IMR-90 (cell line): ENCODE measurements at places on chromosomes 16 and 17. TPM values are rescaled to one million over a fixed set of nuclear protein-coding genes. Genes with fewer than 3 reads are reported as not detected.

The CLEC18A gene
- total RNA-seq = under 0.01 TPM in 1 of 2 replicates, not detected in the other

The SMIM36 gene
- not detected in 2 replicates for total RNA-seq

The METTL23 gene
- total RNA-seq = 18.8 and 19.7 TPM in 2 replicates

The TNRC6A gene
- total RNA-seq = 32.4 and 36.9 TPM in 2 replicates

The PLCG2 gene
- 0.18 and 0.28 TPM in 2 replicates for total RNA-seq

The CLEC18B gene
- not detected in 2 replicates for total RNA-seq

The MMP25 gene
- total RNA-seq = not detected in 2 replicates

The C16orf54 gene
- total RNA-seq = not detected in 2 replicates

The SMIM22 gene
- total RNA-seq = not detected in 2 replicates

The MYCBPAP gene
- total RNA-seq = under 0.01 and 0.18 TPM in 2 replicates

The CDH8 gene
- not detected in 2 replicates for total RNA-seq

The CES3 gene
- total RNA-seq = under 0.01 TPM in 1 of 2 replicates, not detected in the other

The RPS15A gene
- 2,973 and 4,619 TPM in 2 replicates for total RNA-seq

The ANKFN1 gene
- total RNA-seq = under 0.01 TPM in 1 of 2 replicates, not detected in the other

The RIPOR1 gene
- 9.5 and 15.8 TPM in 2 replicates for total RNA-seq

DNA sequence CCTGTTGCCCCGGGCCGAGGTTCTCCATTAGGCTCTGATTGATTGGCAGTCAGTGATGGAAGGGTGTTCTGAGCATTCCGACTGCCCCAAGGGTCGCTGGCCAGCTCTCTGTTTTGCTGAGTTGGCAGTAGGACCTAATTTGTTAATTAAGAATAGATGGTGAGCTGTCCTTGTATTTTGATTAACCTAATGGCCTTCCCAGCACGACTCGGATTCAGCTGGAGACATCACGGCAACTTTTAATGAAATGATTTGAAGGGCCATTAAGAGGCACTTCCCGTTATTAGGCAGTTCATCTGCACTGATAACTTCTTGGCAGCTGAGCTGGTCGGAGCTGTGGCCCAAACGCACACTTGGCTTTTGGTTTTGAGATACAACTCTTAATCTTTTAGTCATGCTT, 74.2 kb downstream of the HAPSTR1 start:
- no peak for DNase-seq

GRCh38 chr17:28053725-28054124, 11.2 kb downstream of the NLK start:
- no peak for DNase-seq

GRCh38 chr16:69613378-69614154, 47.8 kb downstream of the NFAT5 start:
- DNase-seq = peak; percentile 56

- DNase-seq = no peak
Observed at GRCh38 chr17:46950997-46951621, 27.9 kb downstream of the RPRML start.

- DNase-seq = no peak
Observed at GRCh38 chr16:49455181-49455990, 81.8 kb downstream of the C16orf78 start.

GRCh38 chr16:3054965-3055733, 8.8 kb downstream of the MMP25 start:
- no peak for DNase-seq

- no peak for DNase-seq
Observed at GRCh38 chr16:17160920-17161431, 309.8 kb downstream of the XYLT1 start.

GRCh38 chr17:80429356-80430275, 14.6 kb downstream of the ENDOV start:
- no peak for DNase-seq

GRCh38 chr16:24769806-24770205, 40.4 kb downstream of the TNRC6A start:
- DNase-seq = peak; percentile 73

GRCh38 chr17:62700964-62701705, 73.7 kb downstream of the MRC2 start:
- no peak for DNase-seq

- DNase-seq = no peak
Observed at GRCh38 chr17:39820541-39820940, 43.6 kb downstream of the IKZF3 start.

GRCh38 chr16:83245061-83245460, 562.7 kb upstream of the HSBP1 start:
- DNase-seq = peak; percentile 36

DNA sequence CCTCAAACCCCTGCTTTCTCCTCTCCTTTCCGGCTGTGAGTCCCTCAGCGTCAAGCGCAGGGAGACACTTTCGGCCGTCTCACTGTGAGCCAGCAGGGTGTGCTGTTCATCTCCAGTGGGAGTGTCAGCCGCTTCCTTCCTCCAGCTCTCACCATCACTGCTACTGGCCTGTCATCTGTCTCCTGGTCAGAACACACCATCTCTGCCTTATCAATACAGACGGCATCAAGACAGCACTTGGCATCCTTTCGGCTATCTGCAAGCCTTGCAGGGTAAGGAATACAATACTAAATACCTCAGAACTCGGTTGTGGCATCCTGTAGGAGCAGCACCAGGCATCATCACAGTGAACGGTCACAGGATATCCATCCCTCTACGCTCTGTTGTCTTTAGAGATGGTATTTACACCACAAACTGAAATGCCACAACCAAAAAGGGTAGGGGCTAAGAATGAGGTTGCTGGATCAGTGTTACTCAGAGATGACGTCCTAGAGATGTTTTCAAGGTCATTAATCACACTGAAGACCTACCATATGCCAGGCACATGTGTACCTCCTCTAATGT, 20.7 kb upstream of the CMTM4 start:
- peak; percentile 88 for DNase-seq

- no peak for DNase-seq
Observed at GRCh38 chr17:14748036-14748710, 447.3 kb downstream of the HS3ST3B1 start.

- DNase-seq = no peak
Observed at GRCh38 chr16:66220702-66221101, 145.8 kb upstream of the CDH5 start.

- DNase-seq = no peak
Observed at GRCh38 chr16:30633526-30633925, 17.2 kb upstream of the PRR14 start.

DNA sequence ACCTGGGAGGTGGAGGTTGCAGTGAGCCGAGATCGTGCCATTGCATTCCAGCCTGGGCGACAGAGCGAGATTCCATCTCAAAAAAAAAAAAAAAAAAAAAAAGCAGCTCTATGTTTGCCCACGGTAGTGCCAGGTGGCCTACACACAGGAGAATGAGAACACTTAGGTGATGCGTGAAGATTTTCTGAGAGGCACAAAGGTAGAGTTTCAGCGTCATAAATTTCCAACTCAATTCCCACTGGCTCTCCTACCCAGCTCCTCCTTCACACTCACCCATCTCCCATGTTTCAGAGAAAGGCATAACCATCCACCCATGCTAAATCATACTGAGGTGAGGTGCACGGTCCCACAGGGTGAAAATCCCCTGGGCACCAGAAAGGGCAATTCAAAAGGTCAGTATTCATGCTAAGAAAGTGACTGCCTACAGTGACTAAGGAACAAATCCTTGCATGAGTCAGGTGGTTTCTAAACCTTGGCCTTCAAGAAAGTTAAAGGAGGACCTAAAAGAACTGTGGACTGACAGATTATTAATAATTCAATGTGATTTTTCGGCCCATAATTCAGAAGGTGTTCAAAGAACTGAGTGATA, 4.8 kb downstream of the DCAKD start:
- peak; percentile 51 for DNase-seq

DNA sequence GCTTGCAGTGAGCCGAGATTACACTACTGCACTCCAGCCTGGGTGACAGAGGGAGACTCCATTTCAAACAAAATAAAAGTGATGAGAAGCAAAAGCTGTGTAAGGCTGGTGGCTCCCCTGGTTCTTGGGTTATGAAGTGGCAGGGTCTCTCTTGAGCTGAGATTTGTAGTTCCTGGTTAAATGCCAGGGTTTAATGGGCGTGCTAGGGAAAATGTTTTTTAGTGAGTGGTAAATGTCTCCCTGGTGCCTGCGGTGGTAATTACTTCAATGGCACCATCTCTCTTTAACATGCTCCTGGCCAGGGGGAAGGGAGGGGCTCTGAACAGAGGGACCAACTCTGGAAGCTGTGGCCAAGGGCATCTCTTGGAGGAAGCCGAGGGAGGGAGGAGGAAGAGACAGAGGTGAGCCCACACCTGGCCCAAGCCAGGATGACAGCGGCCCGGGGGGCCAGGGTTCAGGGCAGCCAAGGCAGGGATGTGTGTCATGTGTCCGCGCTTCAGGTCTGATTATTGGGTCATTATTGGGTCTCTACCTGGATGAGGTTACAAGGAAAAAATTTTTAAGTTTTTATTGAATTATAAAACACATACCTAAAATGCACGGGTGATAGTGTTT, 17.8 kb upstream of the RPL38 start:
- no peak for DNase-seq

GRCh38 chr17:78224231-78225087, 7.0 kb upstream of the TMEM235 start:
- no peak for DNase-seq

DNA sequence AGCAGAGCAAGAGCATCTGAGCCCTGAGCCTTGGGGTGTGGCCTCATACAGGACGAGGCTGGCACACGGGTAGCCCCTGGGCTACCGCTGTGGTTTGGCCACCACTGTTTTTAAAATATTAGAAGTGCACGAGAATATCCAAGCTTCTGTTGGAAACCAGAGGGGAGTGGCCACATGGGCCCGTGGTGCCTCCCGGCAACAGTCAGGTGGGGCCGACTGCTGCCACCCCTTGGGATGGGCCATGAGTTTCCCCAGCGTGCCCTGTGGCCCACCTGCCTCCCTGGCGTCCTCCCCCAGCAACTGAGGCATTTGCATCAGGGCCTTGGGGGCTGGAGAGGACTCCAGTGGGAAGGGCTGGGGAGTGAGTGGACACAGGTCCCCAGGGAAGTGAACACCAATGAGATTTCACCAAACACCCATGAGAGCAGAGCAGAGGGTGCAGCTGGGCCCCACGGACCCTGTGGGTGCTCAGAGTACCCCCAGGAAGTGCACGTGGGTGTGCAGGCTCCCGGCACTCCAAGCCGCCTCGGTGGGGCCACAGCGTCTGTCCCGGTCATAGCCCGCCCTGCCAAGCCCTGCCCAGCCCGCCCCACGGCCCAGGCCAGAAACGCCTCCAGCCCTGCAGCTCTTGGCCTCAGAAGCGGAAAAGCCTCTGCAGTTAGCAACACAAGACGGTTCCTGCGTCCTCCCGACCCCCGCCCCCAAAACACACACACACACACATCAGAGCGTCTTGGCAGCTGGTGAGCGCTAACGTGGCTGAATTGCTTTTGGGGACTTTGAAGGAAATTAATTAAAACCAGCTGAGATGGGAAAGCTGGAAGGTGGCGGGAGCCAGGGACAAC, 22.7 kb downstream of the ZNF469 start:
- peak; percentile 46 for DNase-seq

GRCh38 chr16:8087597-8088289, 502.6 kb downstream of the TMEM114 start:
- no peak for DNase-seq

DNA sequence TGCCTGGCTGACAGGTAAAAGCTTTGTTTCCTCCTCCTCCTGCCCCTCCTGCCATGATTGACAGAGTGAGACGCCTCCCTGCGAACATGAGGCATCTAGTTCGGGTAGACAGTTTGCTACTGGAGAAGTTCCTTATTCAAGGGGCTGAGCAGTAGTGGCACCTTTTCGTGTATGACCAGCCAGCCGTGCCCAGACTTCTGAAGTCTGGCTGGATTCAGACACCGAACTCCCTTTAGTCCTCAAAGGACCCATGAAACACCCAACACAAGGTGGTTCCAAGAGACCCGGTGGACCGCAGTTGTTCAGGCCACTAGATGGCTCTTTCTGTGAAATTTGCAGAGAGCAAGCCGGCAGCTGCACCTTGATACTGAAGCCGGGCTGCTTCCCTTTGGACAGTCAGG, 192.8 kb downstream of the XYLT1 start:
- DNase-seq = peak; percentile 7

- no peak for DNase-seq
Observed at GRCh38 chr17:27613433-27613832, 17.6 kb upstream of the LGALS9 start.

DNA sequence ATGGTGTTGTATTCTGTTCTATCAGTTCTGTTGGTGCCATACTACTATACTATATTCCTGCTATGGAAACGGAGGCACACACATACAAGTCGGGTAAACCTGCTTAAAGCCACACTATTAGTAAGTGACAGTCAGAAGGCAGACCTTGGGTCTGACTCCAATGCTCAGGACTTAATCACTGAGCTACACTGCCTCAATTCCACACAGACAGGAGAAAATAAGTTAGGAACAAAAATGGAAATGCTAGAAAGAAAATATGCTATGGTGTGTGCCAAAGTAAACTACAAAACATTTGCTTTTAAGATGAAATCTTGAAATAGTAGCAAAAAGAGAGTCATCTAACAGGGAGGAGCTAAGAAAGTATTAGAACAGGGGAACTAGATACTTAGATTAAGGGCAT, 48.1 kb downstream of the MYO1D start:
- DNase-seq = no peak

- DNase-seq = no peak
Observed at GRCh38 chr16:2028620-2029220, 2.0 kb downstream of the NHERF2 start.

DNA sequence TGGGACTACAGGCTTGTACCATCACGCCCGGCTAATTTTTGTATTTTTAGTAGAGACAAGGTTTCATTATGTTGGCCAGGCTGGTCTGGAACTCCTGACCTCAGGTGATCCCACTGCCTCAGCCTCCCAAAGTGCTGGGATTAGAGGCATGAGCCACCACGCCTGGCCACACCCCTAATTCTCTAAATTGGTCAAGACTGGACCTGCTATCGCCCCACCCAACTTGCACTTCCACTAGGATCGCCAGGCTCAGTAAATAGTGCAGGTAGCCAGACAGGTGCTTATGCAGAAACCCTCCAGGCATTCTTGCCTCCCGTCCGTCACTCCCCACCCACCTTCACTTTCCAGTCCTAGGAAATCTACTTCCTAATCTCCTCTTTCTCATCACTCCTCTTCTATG, 481.4 kb upstream of the EEF2KMT start:
- DNase-seq = no peak

- DNase-seq = no peak
Observed at GRCh38 chr17:27665549-27665948, 34.6 kb downstream of the LGALS9 start.

- no peak for DNase-seq
Observed at GRCh38 chr17:80924111-80924806, 67.4 kb upstream of the CHMP6 start.

GRCh38 chr17:20281860-20282259, 185.5 kb downstream of the LGALS9B start:
- DNase-seq = no peak

- DNase-seq = no peak
Observed at GRCh38 chr16:84508502-84508901, 4.0 kb upstream of the MEAK7 start.

GRCh38 chr17:40320756-40321523, 12.0 kb downstream of the RARA start:
- no peak for DNase-seq

- no peak for DNase-seq
Observed at GRCh38 chr16:54602666-54603065, 316.1 kb upstream of the IRX3 start.

DNA sequence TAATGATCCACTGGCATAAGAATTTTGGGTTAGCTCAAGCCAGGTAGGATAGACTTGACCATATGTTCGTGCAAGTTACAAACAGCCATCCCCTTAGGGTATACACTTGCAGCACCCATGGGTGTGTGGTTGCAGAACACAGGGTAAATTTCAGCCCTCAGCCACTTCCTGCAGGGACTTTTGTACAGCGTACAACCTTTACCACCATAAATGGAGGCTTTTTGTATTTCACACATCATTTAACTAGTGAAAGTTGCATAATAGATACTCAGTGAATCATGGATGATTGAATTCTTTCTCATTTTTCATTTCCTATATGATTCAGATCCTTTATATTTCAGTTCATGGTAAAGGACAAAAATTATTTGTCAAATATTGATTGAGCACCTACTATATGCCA, 473.9 kb downstream of the CDH13 start:
- DNase-seq = no peak
